Motor neuron (in vitro differentiated cells): ENCODE measurements at places on chromosomes 5 and 9. TPM values are rescaled to one million over a fixed set of nuclear protein-coding genes. Genes with fewer than 3 reads are reported as not detected.

Gene PHF2
- 17.3 and 17.5 TPM in 2 replicates for total RNA-seq

Gene CDC20B
- total RNA-seq: 0.10 and 0.16 TPM in 2 replicates

Gene HSPA5
- total RNA-seq: 181 and 196 TPM in 2 replicates

Gene PRSS3
- total RNA-seq: 8.4 and 10.4 TPM in 2 replicates

Gene ZFP2
- 2.3 and 2.4 TPM in 2 replicates for total RNA-seq

Gene LCN1
- not detected in 2 replicates for total RNA-seq

Gene CNTNAP3
- 28.9 and 34.4 TPM in 2 replicates for total RNA-seq

Gene FAM78A
- total RNA-seq: 0.65 and 0.75 TPM in 2 replicates

Gene EHMT1
- 66.9 and 77.4 TPM in 2 replicates for total RNA-seq

Gene PARP8
- total RNA-seq: 30.7 and 32.9 TPM in 2 replicates

Gene ROR2
- 13.2 and 13.5 TPM in 2 replicates for total RNA-seq

DNA sequence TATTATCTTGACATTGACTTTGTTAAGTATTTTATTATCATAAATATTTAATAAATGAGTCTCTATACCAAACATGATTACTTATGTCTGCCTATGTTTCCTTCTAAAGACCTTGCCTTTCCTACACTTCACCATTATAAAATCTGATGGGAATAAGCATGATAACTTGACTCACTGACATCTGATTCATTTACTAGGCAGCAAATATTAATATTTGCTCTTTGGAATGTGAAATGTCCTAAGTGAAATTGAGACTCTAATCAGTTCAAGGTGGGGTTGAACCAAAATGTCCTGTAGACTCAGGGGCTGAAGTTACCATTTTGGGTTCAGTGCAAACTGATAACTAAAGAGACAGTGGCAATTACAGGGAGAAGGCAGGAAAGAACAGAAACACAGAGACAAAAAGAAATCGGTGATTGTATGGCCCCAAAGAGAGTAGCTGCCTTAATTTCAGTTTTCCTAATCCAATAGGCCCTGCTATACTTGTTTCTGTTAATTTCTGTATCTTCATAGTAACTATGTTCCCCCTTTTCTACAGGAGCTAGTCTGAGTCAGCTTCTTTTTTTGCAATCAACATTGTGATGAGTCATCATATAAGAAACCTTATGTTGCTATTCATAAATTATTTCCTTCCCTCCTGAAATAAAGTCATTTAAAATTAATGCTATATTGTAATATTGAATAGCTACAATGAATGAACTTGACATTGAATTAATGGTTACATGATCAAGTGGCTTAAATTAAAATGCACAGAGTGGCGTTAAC, 296.8 kb downstream of the PDE4D start:
- no peak for ATAC-seq

- no peak for ATAC-seq
Observed at GRCh38 chr5:178182158-178182876, 4.9 kb downstream of the GMCL2 start.

GRCh38 chr9:76896035-76896434, 9.9 kb downstream of the PRUNE2 start:
- no peak for ATAC-seq

GRCh38 chr5:150624334-150625163, 15.9 kb upstream of the SYNPO start:
- ATAC-seq: peak; percentile 44

DNA sequence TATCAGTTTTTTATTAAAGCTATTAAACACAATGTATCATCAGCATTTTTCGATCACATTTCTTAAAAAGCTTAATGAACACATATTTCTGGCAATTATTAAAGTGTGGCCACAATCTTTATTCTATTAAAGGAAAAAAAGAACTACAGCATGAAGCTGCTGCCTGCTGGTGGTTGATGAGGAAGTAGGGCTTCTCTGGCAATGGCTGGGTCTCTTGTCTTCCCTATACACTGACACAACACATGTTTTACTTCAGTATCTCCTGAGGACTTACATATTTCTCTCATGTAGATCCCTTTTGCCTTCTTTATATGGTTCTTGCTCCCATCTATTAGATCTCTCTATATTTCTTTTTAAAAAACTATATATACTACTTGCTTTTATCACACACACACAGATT, 590.7 kb downstream of the RAB3C start:
- ATAC-seq: no peak

DNA sequence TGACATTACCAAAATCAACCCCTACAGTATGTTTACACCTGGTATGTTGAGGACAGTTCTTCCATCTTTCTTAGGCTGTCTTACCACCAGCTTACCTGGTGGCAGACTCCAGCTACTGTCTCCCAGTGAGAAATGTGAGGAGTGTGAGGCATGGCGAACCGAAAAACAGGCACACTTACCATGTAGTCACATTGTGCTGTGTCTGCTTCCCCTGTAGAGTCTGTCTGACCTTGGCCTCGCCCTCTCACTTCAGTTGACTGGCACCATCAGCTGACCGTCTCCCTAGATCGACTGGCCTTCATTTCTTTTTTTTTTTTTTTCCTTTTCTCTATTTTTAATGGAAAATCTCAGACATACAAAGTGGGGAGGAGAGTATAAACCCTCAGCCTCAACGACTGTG, 4.9 kb downstream of the ACO1 start:
- no peak for ATAC-seq

- ATAC-seq: no peak
Observed at GRCh38 chr5:72767289-72768010, 49.0 kb upstream of the TNPO1 start.

DNA sequence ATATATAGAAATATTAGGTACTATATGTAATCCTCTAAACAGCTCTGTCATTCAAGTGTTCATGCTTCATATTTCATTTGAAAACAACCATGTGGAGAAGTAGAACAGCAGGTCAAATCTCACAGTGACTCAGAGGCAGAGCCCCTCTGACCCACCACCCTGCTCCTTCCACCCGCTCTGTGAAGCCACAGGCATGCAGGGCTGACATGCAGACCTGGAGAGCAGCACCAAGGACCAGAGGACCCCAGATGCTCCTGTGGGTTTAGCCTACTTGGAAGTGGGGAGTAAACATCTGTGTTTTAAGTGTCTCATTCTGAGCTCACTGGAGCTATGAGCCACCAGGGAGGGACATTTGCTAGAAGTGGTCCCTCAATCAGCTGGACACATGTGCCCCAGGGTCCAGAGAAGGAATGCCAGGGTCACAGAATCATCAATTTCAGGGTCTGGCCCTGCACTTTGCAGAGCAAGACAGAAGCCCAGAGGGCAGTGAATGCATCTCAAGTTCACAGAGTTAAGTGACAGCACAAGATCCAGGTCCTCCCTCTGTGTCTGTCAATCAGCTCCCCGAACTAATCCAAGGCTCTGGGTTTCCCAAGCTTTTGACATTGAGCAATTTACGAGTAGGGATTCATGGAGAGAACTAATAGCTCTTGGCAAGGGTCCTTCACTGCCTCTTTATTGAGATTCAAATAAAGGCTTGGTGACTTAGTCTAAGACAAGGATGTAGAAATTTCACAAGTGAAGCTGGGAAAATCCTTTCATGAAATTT, 441.1 kb downstream of the SEMA5A start:
- ATAC-seq: no peak

GRCh38 chr5:39025456-39025855, 48.7 kb downstream of the RICTOR start:
- ATAC-seq: no peak

DNA sequence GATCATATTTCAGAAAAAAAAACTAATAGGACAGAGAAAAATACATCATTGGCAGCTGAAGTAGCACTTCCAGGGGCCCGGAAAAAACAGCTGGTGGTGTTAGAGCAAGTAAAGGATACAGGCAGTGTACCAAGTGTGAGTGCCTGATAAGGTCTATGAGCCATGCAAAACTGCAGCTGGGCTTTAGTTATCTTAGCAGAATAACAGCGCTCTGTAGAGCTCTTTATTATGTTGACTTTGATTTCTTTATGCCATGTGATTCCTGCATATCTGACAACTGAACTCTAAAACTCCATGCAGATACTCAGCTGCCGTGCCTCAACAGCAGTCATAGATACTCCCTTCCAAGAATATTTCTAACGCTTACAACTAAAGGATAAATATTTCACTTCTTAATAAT, 119.5 kb downstream of the CAAP1 start:
- ATAC-seq: no peak

DNA sequence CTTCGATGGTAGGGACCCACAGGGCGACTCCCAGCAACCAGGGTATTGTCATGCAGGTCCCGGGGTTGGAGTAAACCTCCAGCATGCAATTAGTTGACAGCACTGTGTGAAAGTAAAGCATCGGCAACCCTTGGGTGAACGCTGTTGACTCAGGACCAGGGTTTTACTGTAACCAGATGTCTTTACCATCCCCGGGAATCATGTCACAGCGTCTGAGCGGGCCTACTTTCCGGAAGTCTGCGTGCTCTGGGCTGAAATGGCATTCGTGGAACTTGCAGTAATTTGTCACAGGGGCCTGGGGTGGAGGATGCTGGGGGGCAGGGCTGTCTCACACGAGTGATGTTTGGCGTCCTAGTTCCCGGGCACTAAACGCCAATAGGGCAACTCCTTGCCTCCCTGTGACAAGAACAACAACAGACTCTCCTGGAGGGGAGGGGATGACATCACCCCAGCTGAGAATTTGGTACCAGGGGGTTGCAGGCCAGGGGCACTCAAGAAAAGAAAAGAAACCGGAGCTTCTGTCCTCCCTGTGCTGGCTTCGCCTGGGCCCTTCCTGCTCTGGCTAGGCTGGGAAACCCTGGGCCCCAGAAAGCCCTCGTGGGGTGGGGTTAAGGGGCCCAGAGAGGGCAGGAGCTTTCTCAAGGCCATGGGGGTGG, 10.1 kb upstream of the UBAC1 start:
- peak; percentile 54 for ATAC-seq

DNA sequence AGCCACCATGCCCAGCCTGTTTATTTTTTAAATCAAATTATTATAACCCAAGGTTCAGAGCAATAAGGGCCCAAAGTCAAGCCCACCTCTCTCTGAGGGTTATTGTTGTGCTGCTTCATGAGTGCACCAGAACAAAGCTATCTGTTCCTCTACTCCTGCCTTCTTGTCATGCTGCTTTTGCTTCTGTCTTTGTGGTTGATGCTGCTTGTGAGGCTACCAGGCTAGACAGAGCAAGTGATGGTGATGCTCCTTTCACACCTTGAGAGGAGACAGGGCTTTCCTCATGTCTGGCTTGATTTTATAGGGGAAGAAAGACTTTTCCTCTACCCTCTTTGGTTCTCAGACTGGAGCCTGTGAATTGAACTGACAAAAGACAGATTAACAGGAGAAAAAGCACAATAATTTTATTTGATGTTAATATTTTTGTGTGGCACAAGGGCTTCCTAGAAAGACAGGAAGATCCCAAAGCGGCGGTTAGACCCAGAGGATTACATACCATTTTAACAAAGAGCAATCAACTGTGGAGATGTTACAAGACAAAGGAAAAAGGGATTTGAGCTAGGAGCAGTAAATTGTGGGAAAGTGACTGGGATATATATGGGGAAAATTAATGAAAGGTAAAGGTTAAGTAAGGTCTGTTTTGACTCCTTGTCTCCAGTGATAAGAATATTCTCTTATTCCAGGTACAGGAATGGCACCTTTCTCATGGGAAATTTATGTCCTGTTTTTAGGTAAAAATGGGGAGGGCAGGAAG, 4.4 kb upstream of the CD180 start:
- no peak for ATAC-seq

GRCh38 chr5:31738199-31738598, 99.3 kb downstream of the PDZD2 start:
- no peak for ATAC-seq

- ATAC-seq: no peak
Observed at GRCh38 chr9:126784401-126784800, 20.4 kb upstream of the ZBTB43 start.

- ATAC-seq: no peak
Observed at GRCh38 chr9:121368138-121368522, 1.9 kb downstream of the STOM start.

- ATAC-seq: no peak
Observed at GRCh38 chr9:13151489-13151888, 128.0 kb downstream of the MPDZ start.

DNA sequence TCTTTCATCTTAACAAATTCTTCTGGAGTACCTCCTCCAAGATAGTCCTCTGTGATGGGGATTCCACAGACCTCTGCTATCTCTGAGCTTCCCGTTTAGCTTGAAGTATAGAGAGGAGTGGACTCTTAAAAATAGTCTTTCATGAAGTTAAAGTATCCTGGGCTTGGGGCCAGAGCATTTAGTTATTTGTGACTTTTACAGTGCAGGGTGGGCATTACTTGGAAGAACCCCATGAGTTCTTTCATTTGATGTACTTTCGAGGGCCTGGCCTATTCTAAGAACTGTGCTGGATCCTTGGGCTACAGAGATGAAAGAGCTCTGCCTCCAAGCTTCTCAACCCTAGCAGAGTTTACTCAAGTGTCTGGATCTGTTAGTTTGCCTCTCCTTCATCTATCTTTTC, 131.5 kb downstream of the ZSWIM6 start:
- no peak for ATAC-seq

GRCh38 chr9:68931821-68932220, 82.1 kb downstream of the PRKACG start:
- ATAC-seq: no peak

DNA sequence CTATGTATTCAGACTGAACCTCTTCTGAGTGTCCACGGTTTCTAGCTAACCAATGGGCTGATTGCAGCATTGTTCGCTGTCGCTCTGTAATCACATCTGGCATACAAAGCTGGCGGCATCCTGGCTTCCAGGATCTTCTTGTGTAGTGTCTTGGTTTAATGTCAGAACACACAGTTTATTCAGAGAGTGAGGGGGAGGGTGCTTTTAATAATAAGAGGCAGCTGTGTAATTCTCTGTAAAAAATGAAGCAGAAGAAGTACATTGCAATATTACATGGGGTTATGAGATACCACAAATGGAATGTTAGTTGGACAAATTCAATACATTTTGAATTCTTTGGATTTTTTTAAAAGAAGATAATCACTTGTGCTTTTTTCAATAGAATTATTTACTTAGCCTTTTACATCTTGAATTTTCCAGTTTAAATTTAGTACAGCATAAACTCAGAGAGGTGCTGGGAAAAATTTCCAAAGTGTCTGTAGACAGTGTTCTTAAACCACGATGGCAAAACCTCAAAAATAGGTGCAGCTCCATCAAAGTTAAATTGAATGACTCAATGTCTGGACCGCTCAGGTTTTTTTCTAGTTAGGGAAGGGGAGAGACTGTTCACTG, 206.0 kb downstream of the PCSK1 start:
- ATAC-seq: no peak

DNA sequence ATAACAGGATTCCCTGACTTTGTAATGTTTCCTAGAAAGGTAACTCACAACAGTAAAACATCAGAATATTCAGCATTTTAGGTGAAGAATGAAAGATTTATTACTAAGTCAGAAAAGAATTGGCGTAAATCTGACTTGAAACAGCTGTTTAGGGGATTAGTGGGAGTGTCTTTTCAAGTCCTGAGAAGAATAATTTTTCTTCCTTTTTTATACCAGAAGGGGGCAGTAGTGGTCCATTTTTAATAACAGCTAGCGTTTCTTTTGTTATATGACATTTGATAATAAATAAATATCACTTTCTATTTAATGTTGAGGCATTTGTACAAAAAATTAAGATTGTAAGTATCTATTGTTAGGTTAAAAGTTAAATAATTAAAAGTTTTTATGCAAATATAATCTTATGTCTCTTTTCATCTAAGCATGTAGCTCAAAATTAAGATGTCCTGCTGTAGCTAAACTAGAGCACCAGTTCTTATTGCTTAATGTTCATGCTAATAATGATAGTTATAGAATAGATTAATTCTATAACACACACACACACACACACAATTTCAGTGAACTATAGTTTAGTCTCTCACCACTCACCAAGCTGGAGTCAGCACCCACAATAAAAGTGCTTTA, 258.7 kb upstream of the ARRDC3 start:
- ATAC-seq: no peak
